WERI-Rb-1 (cell line): ENCODE measurements at places on chromosomes 5 and 9.
A peak's percentile ranks its signal among the peaks of the same experiment; 100 is the strongest.

DNA sequence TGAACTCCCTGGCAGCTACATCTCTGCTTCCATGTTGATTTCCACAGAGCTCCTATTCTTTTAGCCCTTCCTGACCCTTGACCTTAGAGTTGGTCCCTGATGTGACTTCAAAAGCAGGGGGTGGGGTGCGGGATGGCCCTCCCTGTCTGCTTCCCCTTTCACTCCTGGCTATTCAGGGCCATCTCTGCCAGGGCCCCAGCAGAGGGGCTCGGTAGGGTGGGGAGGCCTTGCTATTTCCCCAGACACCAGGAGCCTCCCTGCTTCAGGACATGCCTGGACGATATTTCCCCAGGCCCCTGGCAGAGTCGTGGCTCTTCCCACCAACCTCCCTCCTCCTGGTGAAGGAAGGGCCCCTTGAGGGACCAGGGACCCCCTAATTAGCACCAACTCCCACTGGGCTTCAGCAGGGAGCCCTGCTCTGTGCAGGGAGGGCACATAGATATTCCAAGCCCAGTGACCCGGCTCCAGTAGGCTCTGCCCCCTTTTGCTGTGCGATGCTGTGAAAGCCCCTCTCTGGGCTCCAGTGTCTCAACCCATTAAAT, 17.3 kb downstream of the CORO2A start:
- DNase-seq: no peak

DNA sequence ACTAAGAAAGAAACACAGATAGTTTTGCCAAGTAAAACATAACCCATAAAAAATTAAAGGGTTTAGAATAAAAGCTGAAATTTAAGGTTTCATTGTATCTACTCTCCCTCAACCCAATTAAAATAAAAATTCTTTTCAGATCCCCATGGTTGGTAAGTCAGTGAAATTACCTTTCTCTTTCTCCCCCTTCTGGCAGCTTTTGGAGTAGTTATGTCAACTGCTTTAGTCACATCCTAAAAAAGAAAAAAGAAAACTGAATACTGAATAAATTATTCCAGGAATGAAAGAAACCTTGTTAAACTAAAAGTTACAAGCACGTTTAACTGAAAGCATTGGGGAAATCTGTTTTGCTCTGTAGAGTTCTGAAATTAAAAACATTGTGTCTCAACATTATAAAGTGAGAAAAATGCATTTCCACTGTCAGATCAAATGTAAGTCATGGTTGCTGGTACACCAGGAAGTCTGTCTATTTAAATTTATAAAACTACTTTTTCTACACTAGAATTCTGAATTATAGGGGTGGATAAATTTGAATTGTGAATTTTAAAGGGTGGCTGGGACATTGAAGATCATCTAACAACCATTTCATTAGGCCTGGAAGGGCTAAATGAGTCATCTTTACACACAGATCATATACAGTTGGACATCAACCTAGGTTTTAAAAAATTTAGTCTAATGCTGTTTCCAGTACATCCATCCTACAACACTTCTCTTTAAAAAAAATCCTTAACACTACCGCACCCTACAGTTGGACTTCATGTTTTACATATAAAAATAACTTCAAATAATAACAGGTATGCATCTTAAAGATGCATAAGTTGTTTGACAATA, 24.7 kb downstream of the PSIP1 start:
- no peak for DNase-seq

DNA sequence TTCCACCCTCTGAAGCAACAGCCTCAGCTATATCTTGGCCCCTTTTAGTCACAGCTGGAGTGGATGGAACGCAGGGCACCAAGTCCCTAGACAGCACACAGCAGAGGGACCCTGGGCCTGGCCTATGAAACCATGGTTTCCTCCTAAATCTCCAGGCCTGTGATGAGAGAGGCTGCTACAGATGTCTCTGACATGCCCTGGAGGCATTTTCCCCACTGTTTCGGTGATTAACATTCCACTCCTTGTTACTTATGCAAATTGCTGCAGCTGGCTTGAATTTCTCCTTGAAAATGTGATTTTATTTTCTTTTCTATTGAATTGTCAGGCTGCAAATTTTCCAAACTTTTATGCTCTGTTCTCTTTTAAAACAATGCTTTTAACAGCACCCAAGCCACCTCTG, 384.8 kb downstream of the PRR16 start:
- DNase-seq: no peak

GRCh38 chr9:122370869-122371755, at the start of gene PTGS1:
TSS of gene PTGS1 (plus strand) at chr9:122371024. CDS start at chr9:122371085, 61 bp downstream.
- DNase-seq: peak; percentile 94
